Activated CD4-positive, alpha-beta T cell treated with anti-CD3 and anti-CD28 coated beads, Interleukin-2, amount 10 ng/mL, durations not matched to agents 24 days and 14 days (primary cell): ENCODE measurements at places on chromosomes 4 and X.

- H3K4me1 ChIP-seq, result no peaks in the 10 kb centered on the region
- no peak overlapping the region for H3K27ac ChIP-seq
- no peak overlapping the region for H3K4me3 ChIP-seq
- no peaks in the 10 kb centered on the region for H3K36me3 ChIP-seq
- H3K27me3 ChIP-seq, result peaks cover 6% of the 10 kb centered on the region
Measured at GRCh38 chr4:57073559-57073958, 36.6 kb downstream of the IGFBP7 start.

DNA sequence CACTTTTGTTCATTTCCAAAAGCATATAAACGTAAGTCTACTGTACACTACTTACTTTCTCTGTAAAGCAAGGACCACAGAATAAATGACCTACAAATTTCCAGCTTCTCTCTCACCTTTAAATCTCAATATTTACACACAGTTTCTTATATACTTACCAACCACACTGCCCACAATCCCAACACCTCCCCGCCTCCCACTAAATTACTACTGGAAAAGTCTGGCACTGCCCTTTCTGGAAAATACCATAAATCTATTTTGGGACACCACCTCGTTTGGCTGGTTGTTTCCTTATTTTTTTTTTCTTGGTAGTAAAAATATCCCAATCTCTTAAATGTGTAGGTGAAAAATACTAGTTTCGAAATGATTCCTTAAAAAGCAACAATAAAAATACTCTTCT, 19.6 kb downstream of the FAT1 start:
- DNase-seq, result no peak
- no peaks in the 10 kb centered on the region for H3K27me3 ChIP-seq
- H3K4me1 ChIP-seq, result no peaks in the 10 kb centered on the region
- no peaks in the 10 kb centered on the region for H3K36me3 ChIP-seq

- H3K36me3 ChIP-seq, result no peaks in the 10 kb centered on the region
- H3K4me3 ChIP-seq, result no peak overlapping the region
- H3K4me1 ChIP-seq, result no peaks in the 10 kb centered on the region
- H3K27ac ChIP-seq, result no peak overlapping the region
- peaks cover 10% of the 10 kb centered on the region for H3K27me3 ChIP-seq
- no peak for DNase-seq
Measured at GRCh38 chr4:89765966-89766365, 71.0 kb downstream of the SNCA start.

DNA sequence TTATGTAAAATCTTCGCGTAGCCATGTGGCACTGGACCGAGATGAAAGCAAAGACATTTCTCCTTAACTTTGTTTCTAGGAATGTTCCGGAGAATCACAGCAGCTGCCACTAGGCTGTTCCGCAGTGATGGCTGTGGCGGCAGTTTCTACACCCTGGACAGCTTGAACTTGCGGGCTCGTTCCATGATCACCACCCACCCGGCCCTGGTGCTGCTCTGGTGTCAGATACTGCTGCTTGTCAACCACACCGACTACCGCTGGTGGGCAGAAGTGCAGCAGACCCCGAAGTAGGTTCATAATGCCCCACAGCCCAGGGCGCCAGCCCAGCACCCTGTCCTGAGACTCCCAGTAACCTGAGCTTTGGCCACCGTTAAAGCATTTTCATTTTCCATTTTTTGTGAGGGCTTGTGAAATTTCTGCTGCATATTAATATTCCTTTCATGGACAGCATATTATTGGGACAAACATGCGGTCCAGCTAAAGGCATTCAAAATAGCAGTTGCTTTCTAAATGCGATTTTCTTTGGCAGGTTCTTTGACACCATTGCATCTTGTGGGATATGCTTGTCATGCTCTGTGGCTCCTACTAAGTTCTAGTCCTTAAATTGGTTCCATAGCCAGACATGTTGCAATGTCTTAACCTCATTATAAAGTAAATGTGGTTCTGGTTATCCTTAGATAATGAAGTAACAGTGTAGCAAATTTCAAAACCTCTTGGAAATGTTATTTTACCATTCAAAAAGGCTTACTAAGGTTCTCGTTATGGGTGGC, 49.1 kb upstream of the MSANTD1 start:
- H3K27ac ChIP-seq, result no peak overlapping the region
- peaks cover 55% of the 10 kb centered on the region for H3K4me1 ChIP-seq
- H3K27me3 ChIP-seq, result no peaks in the 10 kb centered on the region
- H3K4me3 ChIP-seq, result no peak overlapping the region
- DNase-seq, result no peak
- peaks cover 33% of the 10 kb centered on the region for H3K36me3 ChIP-seq

GRCh38 chr4:188534297-188534696, 395.1 kb downstream of the TRIML1 start:
- no peak overlapping the region for H3K4me3 ChIP-seq
- no peaks in the 10 kb centered on the region for H3K36me3 ChIP-seq
- no peak for DNase-seq
- H3K27ac ChIP-seq, result no peak overlapping the region

GRCh38 chr4:173169428-173170181, 994 bp downstream of the GALNT7 start:
- DNase-seq, result peak; percentile 89
- H3K27ac ChIP-seq, result peak overlapping the region; percentile 75
- peaks cover 10% of the 10 kb centered on the region for H3K36me3 ChIP-seq

DNA sequence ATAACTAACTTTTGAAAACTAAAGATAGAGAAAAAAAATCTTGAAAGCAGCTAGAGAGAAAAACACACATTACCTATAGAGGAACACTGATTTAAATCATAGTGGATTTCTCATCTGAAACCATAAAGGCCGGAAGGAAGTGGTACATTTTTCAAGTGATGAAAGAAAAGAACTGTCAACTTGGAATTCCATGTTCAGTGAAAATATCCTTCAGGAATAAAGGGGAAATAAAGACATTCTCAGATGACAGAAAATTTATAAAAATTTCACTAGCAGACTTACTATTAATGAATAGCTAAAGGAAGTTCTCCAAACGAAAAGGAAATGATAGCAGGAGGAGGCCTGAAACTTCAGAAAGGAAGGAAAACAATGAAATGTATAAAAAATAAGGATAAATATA, 7.6 kb upstream of the JADE3 start:
- H3K27ac ChIP-seq, result no peak overlapping the region
- H3K4me1 ChIP-seq, result no peaks in the 10 kb centered on the region
- no peaks in the 10 kb centered on the region for H3K36me3 ChIP-seq
- H3K4me3 ChIP-seq, result no peak overlapping the region

DNA sequence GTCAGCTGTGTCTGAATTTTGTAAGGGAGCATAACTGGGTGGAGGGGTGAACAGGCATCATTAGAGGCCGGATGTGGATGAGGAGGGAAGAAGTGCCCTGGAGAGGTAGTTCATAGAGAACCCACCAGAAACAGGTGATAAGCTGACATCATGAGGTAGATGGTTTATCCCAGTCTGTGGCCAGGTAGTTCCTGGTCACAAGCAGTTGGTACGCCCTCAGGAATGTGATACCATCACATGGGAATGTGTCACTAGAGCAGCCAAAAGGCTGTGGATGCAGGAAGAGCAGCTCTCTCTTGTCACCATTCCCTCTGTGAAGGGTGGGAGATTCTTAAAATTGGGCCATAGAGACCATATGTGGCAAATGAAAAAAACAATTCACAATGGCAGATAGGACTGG, 21.9 kb downstream of the MSN start:
- peaks cover 41% of the 10 kb centered on the region for H3K36me3 ChIP-seq
- H3K4me3 ChIP-seq, result peak overlapping the region; percentile 45
- peaks cover 58% of the 10 kb centered on the region for H3K4me1 ChIP-seq
- peak overlapping the region; percentile 73 for H3K27ac ChIP-seq
- no peak for DNase-seq

DNA sequence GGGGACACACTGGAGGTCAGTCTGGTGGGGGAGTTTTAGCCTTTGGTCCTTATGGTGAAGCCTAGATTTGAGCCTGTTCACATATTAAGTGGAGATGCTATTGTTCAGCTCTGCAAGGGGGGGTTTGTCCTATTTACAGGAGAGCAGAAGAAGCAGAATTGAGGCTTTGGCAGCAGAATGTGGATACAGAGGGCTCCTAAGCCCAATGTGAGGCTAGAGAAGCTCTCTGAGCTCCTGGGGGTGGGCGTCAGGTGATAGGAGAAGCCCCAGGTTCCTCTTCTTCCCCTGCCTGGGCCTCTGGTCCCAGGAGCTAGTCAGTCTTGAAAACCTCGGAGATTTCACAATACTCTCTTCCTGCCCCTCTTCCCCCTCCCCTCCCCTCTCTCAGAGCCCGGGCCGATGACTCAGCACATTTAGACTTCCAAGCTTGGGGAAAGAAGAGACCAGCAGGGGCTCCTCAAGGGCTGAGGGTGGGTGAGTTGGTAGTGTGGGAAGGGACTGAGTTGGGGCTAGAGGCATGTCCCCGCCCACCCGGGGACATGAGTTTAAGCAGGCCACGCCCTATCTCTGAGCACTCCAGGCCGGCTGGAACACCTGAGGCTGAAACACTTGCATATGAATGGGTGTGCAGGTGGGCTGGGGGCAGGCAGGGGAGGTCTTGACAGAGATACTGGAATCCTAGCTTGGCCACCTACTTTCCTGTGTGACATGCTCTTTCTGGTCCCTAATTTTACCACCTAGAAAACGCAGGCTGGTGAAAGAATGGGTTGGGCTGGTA, 3.4 kb downstream of the TFE3 start:
- peak overlapping the region; percentile 82 for H3K27ac ChIP-seq
- H3K4me1 ChIP-seq, result peaks cover 33% of the 10 kb centered on the region
- peak; percentile 81 for DNase-seq
- H3K36me3 ChIP-seq, result peaks cover 24% of the 10 kb centered on the region

DNA sequence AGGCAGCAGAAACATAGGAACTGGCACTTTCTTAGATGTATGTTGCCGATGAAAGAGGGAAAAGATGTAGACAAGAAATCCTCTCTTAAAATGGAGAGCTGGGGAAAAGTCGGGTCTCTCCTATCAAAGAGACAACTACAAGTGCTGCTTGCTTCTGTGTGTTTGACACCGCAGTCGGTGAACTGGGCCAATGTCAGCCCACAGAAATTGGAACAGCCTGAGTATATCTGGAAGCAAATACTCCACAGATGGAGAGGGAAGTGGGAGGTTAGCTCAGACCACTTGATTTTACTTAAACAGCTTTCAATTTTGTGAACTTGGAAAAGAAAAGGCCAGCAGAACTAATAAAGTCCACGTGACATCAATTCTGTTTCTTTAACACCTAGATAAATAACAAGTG, 230.9 kb upstream of the FAT1 start:
- no peak for DNase-seq
- no peak overlapping the region for H3K4me3 ChIP-seq
- H3K27ac ChIP-seq, result no peak overlapping the region
- H3K36me3 ChIP-seq, result no peaks in the 10 kb centered on the region

GRCh38 chr4:55910140-55910539, 38.6 kb upstream of the CEP135 start:
- no peak for DNase-seq
- no peak overlapping the region for H3K27ac ChIP-seq
- H3K36me3 ChIP-seq, result peaks cover 6% of the 10 kb centered on the region
- peaks cover 11% of the 10 kb centered on the region for H3K4me1 ChIP-seq
- no peak overlapping the region for H3K4me3 ChIP-seq

DNA sequence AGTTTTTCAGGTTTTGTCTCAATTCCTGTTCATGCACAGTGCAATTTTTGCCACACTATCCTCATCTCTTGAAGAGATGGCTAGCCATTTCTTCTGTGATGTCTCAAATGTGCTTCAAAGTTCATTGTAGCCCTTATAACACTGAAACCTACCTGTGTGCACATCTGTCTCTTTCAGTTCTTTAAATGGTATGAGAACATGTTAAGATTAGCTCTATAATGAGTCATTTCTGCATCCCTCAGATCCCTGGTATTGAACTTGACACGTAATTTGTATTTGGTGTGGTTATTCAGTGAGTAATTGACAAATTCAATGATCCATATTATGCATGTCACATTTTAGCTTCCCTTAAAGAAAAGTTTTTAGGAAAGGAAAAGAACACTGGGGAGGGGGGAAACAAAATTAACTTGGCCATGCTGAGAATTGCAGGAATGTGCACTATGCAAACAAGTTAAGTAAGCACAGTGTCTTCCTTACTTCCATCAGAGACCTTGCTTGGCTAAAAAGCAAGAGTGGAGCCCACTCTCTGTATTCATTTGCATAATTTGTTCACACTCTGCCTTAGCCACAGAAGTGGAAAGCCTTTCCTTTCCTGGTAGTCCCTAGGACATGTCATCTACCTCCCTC, 659.8 kb upstream of the MAGEB2 start:
- H3K27me3 ChIP-seq, result no peaks in the 10 kb centered on the region
- no peak for DNase-seq
- H3K27ac ChIP-seq, result no peak overlapping the region
- H3K4me1 ChIP-seq, result no peaks in the 10 kb centered on the region

DNA sequence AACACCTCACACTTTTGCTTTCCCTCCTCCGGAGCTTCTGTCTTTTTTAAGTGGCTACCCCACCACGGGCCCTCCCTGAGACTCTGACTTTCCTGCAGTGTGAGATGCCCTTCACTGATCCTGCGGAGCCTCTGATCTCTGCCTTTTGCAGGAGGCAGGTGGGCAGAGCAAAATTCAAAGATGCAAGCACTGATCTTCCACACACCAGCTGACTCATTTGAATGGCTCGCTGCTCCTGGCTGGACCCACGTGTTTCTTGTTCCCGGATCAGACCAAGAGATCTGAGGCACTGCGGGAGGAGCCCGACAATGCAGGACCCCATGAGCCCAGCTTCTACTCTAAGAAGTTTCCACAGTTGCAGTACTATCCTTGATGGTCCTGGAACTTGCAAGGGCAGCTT, 1607.9 kb upstream of the TENM3 start:
- H3K4me3 ChIP-seq, result no peak overlapping the region
- H3K27me3 ChIP-seq, result no peaks in the 10 kb centered on the region
- H3K36me3 ChIP-seq, result no peaks in the 10 kb centered on the region
- H3K4me1 ChIP-seq, result no peaks in the 10 kb centered on the region

GRCh38 chr4:100430451-100430850, 87.4 kb downstream of the EMCN start:
- no peaks in the 10 kb centered on the region for H3K27me3 ChIP-seq
- DNase-seq, result no peak
- no peak overlapping the region for H3K27ac ChIP-seq
- no peaks in the 10 kb centered on the region for H3K36me3 ChIP-seq
- H3K4me1 ChIP-seq, result no peaks in the 10 kb centered on the region

GRCh38 chr4:165404080-165404479, 25.3 kb downstream of the CPE start:
- peaks cover 10% of the 10 kb centered on the region for H3K27me3 ChIP-seq
- no peaks in the 10 kb centered on the region for H3K4me1 ChIP-seq
- no peak for DNase-seq
- H3K27ac ChIP-seq, result no peak overlapping the region
- no peaks in the 10 kb centered on the region for H3K36me3 ChIP-seq

DNA sequence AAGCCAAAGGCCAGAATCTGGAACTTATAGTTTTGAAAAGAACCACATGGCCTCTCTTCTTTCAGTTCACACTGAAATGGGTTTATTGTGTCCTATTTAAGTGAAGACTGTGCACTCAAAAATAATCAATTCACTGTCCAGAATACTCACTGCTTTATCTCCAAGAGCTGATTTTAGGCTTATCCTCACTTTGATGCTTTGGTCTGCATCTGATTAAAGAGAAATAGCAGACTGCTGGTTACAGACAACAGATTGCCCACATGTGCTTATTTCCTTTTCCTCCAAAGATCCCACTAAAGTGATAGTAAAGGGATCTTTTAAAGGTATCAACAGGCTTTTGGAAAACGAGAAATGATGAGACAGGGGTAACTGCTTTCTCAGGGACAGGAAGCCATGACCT, 30.6 kb downstream of the ACE2 start:
- H3K36me3 ChIP-seq, result no peaks in the 10 kb centered on the region
- peaks cover 8% of the 10 kb centered on the region for H3K27me3 ChIP-seq
- no peak overlapping the region for H3K27ac ChIP-seq
- no peaks in the 10 kb centered on the region for H3K4me1 ChIP-seq
- no peak overlapping the region for H3K4me3 ChIP-seq
